COLO829 (cell line): ENCODE measurements at places on chromosomes 11 and 22.

DNA sequence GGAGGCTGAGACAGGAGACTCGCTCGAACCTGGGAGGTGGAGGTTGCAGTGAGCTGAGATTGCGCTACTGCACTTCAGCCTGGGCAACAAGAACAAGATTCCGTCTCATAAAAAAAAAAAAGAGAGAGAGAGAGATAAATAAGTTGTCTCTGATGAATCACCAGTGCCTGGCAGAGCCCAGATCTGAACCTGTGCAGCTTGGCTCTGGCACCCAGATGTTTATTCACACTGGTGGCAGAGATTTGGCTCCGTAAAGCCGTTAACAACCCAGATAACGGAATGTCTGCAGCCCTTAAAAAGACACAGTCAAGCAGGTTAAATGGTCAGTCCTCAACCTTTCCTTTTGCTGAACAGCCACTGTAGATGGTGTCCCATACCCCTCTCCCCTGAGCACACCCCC, 33.5 kb upstream of the RTL6 start:
- no peak for DNase-seq

- no peak for DNase-seq
These were observed 4.7 kb downstream of the MRGPRD start for GRCh38 chr11:68976095-68976494.

GRCh38 chr11:80779905-80780605, 1339.2 kb upstream of the TENM4 start:
- no peak for DNase-seq

DNA sequence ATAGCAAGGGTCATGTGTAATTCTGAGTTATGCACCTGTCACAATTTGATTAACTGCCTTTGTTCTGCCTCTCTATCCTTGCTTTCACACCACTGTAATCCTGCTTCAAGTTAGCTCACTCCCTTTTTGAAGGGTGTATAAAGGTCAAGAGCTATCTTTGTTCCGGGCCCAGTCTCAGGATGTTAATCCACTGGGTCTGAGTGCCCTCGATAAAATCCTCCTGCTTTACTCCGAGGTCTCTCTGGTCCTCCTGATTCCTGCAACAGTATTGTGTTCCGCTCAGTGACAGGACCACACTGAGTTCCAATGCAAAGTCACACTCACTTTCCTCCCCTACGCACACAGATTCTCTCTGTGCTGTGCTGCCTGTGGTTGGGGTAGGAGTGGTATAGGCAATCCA, 186.5 kb downstream of the DYNC2H1 start:
- no peak for DNase-seq

DNA sequence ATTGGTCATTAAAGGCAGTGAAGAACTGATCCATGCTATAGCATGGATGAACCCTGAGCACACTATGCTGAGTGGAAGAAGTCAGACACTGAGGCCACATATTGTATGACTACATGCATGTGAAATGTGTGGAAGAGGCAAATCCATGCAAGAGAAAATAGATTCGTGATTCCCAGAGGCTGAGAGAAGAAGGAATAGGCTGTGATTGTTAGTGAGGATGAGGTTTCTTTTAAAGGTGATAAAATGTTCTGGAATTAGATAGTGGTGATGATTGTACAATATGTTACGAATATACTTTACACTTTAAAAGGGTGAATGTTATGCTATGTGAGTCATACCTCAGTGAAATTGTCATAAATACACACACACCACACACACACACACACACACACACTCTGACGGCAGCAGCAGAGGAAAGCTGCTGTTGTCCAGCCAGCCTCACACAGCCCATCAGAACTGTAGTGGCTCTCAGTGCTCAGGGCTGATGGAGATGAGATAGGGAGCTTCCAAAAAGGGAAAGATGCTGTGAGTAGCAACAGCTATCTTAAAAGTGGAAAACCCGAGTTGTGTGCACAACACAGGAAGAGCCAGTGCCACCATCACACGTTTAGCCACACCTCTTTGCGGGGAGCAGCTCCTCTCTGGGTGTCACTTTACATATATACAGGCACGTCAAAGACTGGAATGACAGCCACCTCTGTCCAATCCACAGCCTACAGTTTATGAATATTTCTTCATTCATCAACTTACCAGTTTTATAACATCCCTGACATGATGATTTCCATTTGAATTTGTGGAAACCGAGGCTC, 153.0 kb downstream of the SPATA19 start:
- DNase-seq = no peak

GRCh38 chr22:41781507-41781906, 19.0 kb upstream of the CCDC134 start:
- no peak for DNase-seq

DNA sequence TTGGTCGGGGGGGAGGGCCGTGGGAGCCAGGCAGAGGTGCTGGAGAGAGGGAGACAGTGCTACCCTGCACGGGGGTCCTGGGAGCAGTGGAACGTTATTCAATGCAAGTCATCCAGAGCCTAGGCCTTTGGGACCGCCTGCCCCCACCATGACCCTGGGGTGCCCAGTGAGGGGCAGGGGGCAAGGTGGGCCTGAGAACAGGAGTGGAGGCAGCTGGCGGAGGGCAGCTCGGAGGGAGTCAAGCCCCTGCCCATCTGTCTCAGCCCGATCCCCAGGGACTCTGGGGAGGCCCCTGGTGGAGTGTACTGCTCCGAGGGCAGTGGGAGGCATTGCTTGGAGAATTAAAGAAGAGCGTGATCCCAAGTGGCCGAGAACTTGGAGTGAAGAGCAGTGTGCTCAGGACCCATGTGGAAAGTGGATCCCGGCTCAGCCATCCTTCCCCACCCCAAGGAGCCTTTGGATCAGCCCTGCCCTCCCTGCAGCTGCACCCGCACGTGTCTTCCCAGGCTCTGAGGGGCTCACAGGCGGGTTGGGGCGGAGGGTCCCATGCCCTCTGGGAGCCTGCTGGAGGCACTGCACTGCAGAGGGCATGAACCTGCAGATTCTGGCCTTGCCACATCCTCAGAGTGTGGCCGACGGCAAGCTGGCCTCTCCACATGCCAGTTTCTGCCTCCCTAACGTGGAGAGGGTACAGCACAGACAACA, 34.0 kb upstream of the SMIM38 start:
- DNase-seq = no peak

GRCh38 chr11:111350811-111351210, 28.3 kb downstream of the POU2AF1 start:
- DNase-seq = no peak

DNA sequence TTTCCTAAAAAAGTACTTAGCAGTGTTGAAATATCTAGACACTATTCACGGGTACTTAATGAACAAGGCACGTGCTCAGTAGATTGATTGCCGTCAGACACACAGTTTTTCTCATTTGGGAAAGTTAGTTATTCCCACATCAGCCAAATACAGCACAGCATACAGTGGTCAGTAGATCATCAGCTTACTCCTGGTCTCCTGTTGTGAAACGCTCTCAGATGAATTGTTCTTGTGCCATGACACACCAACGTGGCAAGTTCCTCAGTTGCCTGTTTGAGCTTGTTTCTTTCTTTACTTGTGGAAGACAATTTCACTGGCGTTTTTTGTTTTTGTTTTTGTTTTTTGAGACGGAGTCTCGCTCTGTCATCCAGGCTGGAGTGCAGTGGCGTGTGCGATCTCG, 8.6 kb downstream of the TAB1 start:
- no peak for DNase-seq

- no peak for DNase-seq
These were observed 104.5 kb downstream of the CHST1 start for GRCh38 chr11:45560913-45561281.

DNA sequence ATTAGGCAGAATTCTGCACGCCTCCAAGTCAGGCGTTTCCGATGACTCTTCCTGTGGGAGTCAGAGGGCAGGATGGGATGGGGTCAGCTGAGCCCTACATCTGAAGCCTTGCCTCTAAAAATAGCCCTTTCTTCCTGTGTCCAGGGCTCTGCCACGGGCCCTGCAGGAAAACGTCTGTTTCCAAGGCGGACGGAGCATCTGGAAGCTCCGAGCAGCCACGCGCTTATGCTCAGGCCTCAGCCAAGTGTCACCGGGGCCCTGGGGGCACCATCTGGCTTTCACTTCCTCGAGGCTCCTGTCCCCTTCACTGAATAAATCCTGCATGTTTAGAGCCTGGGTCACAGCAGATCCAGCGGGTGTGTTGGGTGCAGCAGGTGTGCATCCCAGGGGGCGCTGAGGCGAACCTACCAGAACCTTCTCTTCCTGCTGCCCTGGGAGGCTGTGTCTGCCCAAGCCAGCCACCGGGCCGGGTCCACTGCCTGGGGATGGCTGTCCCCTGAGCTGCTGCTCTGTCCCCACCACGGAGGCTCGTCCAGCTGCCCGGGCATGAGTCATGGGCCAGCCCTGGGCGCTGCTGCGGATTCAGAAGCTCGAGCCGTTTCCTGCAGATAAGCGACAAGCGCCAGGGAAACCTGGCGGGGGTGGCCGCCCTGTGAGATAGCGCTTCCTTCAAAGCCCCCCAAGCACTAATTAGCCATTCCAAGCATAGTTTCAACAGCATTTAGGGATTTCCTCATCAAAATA, 32.0 kb upstream of the LINC01488 start:
- peak; percentile 88 for DNase-seq

DNA sequence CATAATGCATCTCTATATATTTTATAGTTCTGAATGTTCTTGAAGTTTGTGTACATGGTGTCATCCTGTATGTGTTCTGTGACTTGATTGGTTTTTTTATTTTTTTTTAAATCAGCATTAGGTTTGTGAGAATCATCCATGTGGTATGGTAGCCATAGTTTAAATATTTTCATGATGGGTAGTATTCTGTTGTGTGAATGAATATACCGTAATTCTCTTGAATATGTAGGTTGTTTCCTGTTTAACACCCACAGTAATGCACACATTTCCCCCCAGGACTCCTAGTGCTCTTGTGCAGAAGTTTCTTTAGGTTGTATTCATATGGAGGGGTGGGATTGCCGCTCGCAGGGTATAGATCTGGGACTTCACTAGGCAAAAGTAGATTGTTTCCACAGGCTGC, 2.0 kb downstream of the PACS1 start:
- DNase-seq = no peak

DNA sequence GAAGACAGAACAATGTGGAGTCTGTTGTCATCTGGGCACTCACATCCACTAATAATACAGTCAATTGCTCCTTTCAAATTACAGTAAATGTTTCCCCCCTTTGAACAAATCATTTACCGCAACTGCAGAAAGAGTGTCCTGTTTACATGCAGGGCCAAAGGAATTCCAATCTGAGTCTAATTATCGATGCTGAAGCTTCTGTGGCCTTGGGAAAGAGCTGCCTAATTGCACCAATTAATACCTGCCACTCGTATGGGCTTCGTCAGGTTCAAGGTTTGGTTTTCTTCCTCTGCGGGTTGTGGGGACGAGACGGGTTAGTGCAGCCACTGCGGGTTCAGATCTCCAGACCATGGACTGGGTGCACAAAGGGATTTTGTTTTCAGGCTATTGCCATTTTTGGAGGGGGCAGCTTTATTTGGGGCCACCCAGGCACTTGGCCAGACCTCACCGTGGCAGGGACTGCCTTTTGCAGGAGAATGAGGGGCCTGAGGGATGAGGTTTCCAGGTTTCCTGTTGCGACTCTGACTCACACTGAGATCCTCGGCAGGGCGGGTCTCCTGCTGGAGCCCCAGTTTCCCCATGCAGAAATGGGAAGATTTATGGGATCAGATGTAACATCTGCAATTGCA, 147.6 kb downstream of the MIAT start:
- DNase-seq = peak; percentile 55

DNA sequence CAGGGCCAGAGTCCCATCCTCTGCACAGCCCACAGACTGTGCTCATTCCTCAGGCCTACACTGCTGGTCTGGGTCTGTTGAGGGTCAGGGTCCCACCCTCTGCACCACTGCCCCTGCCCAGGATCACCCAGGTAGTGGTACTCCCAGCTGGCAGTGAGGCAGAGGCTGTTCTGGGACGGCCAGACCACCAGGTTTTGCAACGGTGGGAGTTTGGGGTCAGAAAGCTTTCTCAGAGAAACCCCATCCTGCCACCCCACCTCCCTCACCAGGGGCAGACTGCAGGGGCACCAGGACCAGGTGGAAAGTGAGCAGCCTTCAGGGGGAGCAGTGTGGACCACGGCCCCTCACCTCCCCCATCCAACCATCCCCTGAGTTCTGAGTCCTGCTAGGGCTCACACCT, 10.8 kb downstream of the NPTXR start:
- no peak for DNase-seq

- DNase-seq = no peak
These were observed 28.0 kb downstream of the MYEOV start for GRCh38 chr11:69321877-69322361.

GRCh38 chr22:46902436-46902835, 140.0 kb downstream of the TBC1D22A start:
- no peak for DNase-seq

- DNase-seq = no peak
These were observed 281.7 kb downstream of the LRRC4C start for GRCh38 chr11:41177791-41178190.

- peak; percentile 13 for DNase-seq
These were observed 39.0 kb downstream of the RRAS2 start for GRCh38 chr11:14320020-14320419.

DNA sequence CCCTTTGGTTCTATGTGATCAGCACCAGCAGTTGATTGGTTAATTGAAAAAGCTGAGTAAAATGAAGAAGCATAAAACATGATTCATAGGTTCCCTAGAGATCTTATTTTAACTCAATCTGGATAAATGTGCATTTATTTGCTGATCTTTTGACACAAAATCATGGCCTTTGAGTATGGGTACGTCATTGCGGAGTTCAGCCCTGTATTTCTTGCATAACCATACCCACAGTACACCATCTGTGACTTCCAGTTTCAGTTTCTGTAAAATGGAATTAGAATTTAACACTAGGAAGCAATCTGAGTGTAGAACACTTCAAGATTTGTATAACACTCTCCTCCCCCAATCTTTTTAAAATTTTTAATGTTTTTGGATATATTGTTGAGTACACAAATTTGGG, 358.2 kb downstream of the DDX10 start:
- DNase-seq = no peak

DNA sequence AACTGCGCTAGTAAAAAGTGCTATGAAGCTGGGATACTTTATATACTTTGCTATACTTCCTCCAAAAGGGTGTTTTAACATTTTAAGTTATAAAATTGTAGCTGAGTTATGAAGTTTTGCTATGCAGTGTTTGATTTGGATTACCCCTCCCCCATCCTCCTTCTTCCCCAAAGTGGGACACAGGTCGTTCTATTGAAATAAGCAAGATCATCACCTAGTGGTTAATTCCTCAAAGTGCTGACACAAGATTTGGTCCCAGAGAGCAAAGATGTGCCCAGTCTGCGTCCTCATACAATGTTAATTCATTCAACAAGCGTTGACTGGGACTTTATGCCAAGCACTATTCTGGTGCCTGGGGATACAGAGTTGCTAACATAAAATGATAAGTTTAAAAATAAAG, 78.5 kb downstream of the SPON1 start:
- DNase-seq = no peak

- DNase-seq = no peak
These were observed 62.6 kb upstream of the PTPRJ start for GRCh38 chr11:47917599-47918369.
